ENCODE measurements at places on chromosomes 2 and 18. TPM values are rescaled to one million over a fixed set of nuclear protein-coding genes. Genes with fewer than 3 reads are reported as not detected.

The USP37 gene
- total RNA-seq = 2.9 TPM

The ACMSD gene
- not detected for total RNA-seq

The PFN4 gene
- total RNA-seq = 0.68 TPM

The COLEC12 gene
- total RNA-seq = 16.8 TPM

The WNT10A gene
- total RNA-seq = not detected
